Upper lobe of left lung (tissue), 6 donors: ENCODE measurements at places on chromosomes 16 and 17.

DNA sequence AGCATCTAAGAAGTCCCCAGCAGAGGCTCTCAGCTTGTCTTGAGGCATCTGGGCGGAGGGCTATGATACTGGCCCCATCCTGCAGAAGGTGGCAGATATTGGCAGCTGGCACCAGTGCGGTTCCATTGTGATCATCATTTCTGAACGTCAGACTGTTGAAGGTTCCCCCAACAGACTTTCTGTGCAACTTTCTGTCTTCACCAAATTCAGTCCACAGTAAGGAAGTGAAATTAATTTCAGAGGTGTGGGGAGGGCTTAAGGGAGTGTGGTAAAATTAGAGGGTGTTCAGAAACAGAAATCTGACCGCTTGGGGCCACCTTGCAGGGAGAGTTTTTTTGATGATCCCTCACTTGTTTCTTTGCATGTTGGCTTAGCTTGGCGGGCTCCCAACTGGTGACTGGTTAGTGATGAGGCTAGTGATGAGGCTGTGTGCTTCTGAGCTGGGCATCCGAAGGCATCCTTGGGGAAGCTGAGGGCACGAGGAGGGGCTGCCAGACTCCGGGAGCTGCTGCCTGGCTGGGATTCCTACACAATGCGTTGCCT, at the start of gene CIITA:
Gene CIITA (plus strand): TSS at position 404 of the 543 bp plus-strand sequence. CDS start 129 bp downstream, at position 533.
- H3K4me1 ChIP-seq = peaks cover 46% of the 10 kb centered on the region
- no peaks in the 10 kb centered on the region for H3K27me3 ChIP-seq
- DNase-seq = peak; percentile 88
- H3K4me3 ChIP-seq = peak within 1 kb of the TSS; percentile 21
- peak within 1 kb of the TSS; percentile 86 for H3K27ac ChIP-seq
- H3K36me3 ChIP-seq = no peaks in the 10 kb centered on the region

DNA sequence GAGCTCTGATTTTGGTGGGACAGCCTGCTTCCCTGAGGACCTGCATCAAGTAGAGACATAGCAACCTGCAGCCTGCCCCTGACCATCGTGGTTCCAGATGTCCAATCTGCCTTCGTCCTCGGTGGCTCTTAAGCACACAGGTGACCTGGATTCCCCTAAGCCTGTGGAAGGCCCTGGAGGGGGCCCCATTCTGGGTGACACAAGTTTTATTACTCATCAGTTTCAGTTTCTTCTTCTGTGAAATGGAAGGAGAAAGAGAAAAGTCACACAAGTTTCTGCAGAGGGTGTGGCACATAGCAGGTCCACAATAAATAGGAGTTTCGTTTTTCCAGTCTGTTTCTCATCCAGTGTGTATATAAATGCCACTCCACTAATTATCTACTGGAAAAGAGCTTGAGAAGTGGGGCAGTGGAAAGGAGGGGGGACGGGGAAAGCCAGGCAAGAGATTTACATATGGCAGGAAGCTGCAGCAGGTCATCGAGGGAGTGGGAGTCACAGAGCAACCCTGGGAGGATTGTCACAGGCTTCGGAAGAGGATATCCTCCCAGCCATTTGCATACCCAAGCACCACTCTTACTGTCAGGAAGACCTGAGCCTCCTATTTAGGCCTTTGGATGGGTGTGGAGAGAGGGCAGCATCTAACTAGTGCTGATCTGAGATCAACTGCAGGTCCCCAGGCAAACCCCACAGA, 10.0 kb upstream of the NOS2 start:
- H3K27me3 ChIP-seq = no peaks in the 10 kb centered on the region
- peaks cover 4% of the 10 kb centered on the region for H3K4me1 ChIP-seq
- DNase-seq = peak; percentile 7

DNA sequence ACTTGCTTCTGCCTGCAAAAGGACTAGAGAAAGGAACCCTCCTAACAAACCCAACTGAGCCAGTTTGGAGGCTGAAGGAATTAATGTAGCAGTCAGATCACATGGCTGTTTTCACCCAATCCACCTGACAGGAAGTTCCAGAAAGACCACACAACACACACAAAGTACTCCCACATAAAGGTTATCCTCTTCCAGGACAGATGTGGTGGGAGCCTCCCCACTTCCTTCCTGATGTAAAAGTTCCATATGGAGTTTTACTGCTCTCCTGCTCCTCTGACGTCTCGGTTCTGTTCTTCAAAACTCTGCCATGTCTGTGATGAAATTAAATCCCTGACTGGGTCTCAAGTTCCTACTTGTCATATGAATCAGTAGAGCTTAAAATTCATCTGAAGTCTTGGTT, 497.0 kb upstream of the HSBP1 start:
- no peaks in the 10 kb centered on the region for H3K27me3 ChIP-seq
- H3K27ac ChIP-seq = no peak overlapping the region
- H3K4me1 ChIP-seq = no peaks in the 10 kb centered on the region
- DNase-seq = no peak
- no peaks in the 10 kb centered on the region for H3K36me3 ChIP-seq

- DNase-seq = peak; percentile 49
- peaks cover 72% of the 10 kb centered on the region for H3K4me1 ChIP-seq
- peak overlapping the region; percentile 85 for H3K27ac ChIP-seq
- H3K36me3 ChIP-seq = no peaks in the 10 kb centered on the region
- no peaks in the 10 kb centered on the region for H3K27me3 ChIP-seq
- H3K4me3 ChIP-seq = no peak overlapping the region
Observed at GRCh38 chr17:77456951-77457548, 316.3 kb downstream of the SEC14L1 start.

DNA sequence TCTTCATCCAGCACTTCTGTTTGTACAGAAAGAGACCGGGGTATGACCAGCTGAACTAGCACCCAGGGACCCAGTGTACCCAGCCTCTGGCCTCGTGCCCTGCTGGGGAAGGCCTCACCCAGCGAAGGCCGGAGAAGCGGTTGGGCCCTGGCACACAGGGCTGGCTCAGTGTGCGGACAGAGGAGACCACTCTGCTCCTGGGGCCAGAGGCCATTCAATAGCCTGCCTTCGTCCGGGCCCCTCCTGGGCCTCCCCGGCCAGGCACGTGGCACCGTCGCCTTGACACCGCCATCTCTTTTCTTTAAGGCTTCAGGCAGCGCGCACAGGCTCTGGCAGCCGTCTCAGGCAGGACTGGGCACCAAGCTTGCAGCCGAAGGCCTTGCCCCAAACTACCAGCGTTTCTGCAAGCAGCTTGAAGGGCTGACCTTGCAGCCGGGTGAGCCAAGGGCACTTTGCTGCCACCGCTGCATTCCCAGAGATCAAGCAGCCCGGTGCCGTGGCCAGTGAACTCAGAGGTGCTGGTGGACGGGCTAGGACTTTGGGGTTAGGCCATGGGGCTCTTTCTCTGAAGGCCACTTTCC, 8.0 kb downstream of the TAX1BP3 start:
- H3K27ac ChIP-seq = peak overlapping the region; percentile 46
- peaks cover 59% of the 10 kb centered on the region for H3K36me3 ChIP-seq
- DNase-seq = peak; percentile 76
- no peaks in the 10 kb centered on the region for H3K27me3 ChIP-seq

GRCh38 chr17:77282524-77283515, 142.1 kb downstream of the SEC14L1 start:
- no peaks in the 10 kb centered on the region for H3K36me3 ChIP-seq
- H3K27me3 ChIP-seq = no peaks in the 10 kb centered on the region
- peaks cover 19% of the 10 kb centered on the region for H3K4me1 ChIP-seq
- no peak overlapping the region for H3K27ac ChIP-seq
- no peak for DNase-seq
- H3K4me3 ChIP-seq = peak overlapping the region; percentile 56

DNA sequence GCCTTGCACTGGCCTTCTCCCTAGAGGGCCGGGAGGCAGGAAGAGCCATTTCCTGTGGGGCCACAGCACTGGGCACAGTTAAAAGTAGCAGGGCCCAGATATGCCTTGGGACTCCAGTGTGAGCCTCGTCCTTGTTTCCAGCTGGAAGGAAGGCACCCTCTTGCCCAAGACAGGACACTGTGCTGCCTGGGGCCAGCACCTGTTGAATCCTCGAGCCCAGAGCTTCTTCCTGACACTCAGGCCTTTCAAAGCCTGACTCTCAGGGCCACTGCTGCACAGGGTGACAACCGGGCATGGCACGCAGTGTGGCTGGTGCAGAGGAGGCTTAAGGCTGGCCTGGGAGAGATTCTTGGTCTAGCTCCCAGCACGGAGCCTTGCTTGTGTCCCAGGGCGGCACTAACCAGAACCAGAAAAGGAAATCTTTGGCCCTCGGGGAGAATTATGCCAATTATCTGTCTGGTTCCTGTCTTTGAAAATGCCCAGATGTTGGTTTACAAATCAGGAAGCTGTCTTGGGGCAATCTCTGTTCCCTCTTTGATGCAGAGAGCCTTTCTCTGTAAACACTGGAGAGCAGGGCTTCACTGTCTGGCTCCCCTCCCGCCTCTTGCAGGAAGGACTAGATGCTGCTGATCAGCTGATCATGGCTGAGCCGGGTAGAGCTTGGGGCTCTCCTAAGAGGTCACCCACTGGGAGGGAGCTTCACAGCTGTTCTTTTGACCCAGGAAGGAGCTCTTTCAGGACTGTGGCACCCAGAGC, 11.1 kb downstream of the LDHD start:
- no peaks in the 10 kb centered on the region for H3K27me3 ChIP-seq
- peaks cover 60% of the 10 kb centered on the region for H3K4me1 ChIP-seq
- H3K36me3 ChIP-seq = no peaks in the 10 kb centered on the region
- H3K4me3 ChIP-seq = no peak overlapping the region

DNA sequence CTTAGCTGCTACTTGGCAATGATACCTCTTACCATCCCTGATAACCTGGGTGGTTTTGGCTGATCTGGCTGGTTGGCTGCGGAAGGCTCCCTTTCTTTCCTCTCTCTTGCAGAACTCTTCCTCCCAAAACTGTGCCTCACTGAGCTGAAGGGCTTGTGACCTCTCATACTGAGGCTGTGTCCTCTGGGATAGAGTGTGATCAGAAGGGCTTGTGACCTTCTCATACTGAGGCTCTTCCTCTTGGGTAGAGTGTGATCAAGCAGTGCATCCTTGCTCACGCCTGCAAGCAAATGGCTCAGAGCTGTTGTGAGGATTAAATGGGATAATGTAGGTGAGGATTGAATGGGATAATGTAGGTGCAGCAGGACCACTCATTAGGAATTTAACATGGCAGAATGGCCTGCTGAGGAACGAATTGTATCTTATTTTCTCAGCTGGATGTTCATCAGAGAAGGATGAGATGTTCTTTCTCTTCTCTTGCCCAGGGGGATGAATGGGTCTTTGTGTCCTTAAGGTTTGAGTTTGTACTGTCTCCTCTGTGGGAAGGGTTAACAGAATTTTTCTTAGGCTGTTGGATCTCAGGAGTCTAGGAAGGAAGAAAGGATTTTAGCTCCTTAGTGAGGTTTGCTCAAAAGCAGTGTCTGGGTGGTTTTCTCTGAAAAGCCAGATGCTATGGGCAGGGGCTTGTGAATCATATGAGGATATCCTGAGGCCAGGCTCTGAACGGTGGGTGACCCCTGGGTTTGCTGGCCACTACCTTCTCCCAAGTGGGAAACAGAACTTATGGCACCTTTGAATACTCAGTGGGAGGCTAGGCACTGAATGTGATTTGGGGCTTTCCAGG, 130.0 kb upstream of the HS3ST2 start:
- H3K36me3 ChIP-seq = no peaks in the 10 kb centered on the region
- no peaks in the 10 kb centered on the region for H3K27me3 ChIP-seq
- peaks cover 7% of the 10 kb centered on the region for H3K4me1 ChIP-seq
- no peak overlapping the region for H3K4me3 ChIP-seq
- H3K27ac ChIP-seq = peak overlapping the region; percentile 59
- no peak for DNase-seq

GRCh38 chr16:55149622-55150021, 174.4 kb upstream of the IRX6 start:
- H3K27me3 ChIP-seq = no peaks in the 10 kb centered on the region
- no peak overlapping the region for H3K27ac ChIP-seq
- no peaks in the 10 kb centered on the region for H3K4me1 ChIP-seq

- H3K4me1 ChIP-seq = no peaks in the 10 kb centered on the region
- no peak overlapping the region for H3K4me3 ChIP-seq
- no peak overlapping the region for H3K27ac ChIP-seq
- no peaks in the 10 kb centered on the region for H3K36me3 ChIP-seq
- DNase-seq = no peak
Observed at GRCh38 chr17:45848405-45848804, 3.7 kb downstream of the SPPL2C start.

GRCh38 chr17:49292901-49293300, 62.3 kb upstream of the PHOSPHO1 start:
- H3K27me3 ChIP-seq = no peaks in the 10 kb centered on the region
- no peaks in the 10 kb centered on the region for H3K4me1 ChIP-seq
- H3K36me3 ChIP-seq = peaks cover 15% of the 10 kb centered on the region
- no peak for DNase-seq
- H3K4me3 ChIP-seq = no peak overlapping the region
- H3K27ac ChIP-seq = no peak overlapping the region

- no peaks in the 10 kb centered on the region for H3K27me3 ChIP-seq
- DNase-seq = no peak
- H3K4me1 ChIP-seq = peaks cover 14% of the 10 kb centered on the region
- no peak overlapping the region for H3K4me3 ChIP-seq
Observed at GRCh38 chr16:67015313-67015731, 13.6 kb upstream of the CBFB start.

DNA sequence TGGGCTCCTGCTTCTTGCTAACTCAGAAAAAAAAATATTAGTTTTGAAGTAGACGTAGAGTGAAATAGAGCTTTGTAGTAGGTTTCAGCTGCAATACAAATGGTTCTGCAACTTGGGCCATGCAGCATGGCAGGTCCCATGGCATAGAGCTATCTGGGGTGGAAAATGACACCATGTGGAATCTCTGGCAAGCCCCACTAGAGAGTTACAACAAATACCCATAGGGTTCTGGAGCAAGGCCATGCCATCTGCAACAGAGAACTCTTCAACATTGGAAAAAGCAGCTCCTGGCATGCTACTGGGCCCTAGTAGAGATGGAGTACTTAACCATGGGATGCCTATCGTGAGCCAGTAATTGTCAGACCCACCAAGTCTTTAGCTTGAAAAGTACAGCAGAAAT, 25.3 kb upstream of the RBBP6 start:
- no peaks in the 10 kb centered on the region for H3K36me3 ChIP-seq
- no peak for DNase-seq
- no peak overlapping the region for H3K4me3 ChIP-seq
- H3K27ac ChIP-seq = no peak overlapping the region

DNA sequence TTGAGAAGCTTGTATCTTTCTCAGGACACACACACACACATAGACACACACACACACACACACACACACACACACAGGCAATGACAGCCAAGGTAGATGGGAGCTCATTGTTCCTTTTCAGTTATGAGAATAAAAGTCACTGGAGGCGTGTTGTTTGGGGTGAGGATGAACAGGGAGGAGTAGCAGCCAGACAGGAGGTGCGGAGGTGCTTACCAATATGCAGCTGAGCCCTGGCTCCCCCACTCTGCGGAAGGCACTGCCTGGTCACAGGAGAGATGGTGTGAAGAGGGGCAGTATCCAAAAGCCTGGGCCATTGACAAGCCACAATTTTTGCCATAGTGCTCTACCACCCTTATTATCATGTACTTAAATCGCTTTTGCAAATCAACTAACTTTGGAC, 77.4 kb downstream of the CBLN1 start:
- no peaks in the 10 kb centered on the region for H3K36me3 ChIP-seq
- no peak overlapping the region for H3K27ac ChIP-seq
- H3K4me3 ChIP-seq = no peak overlapping the region
- no peaks in the 10 kb centered on the region for H3K27me3 ChIP-seq

- H3K27ac ChIP-seq = peak overlapping the region; percentile 87
- no peaks in the 10 kb centered on the region for H3K27me3 ChIP-seq
- peak overlapping the region; percentile 89 for H3K4me3 ChIP-seq
- H3K4me1 ChIP-seq = peaks cover 33% of the 10 kb centered on the region
Observed at GRCh38 chr16:1781254-1781653, 1.1 kb downstream of the SPSB3 start.

- DNase-seq = no peak
- no peaks in the 10 kb centered on the region for H3K4me1 ChIP-seq
- H3K27ac ChIP-seq = no peak overlapping the region
- no peaks in the 10 kb centered on the region for H3K36me3 ChIP-seq
Observed at GRCh38 chr17:32854832-32855389, 22.0 kb downstream of the MYO1D start.

- H3K27ac ChIP-seq = no peak overlapping the region
- DNase-seq = no peak
- no peaks in the 10 kb centered on the region for H3K27me3 ChIP-seq
- no peak overlapping the region for H3K4me3 ChIP-seq
Observed at GRCh38 chr17:40399185-40399584, 18.5 kb downstream of the TOP2A start.
